ENCODE measurements at places on chromosomes 7 and 10. TPM values are rescaled to one million over a fixed set of nuclear protein-coding genes. Genes with fewer than 3 reads are reported as not detected.

AGMO gene
- total RNA-seq, result 0.70 TPM

DNA sequence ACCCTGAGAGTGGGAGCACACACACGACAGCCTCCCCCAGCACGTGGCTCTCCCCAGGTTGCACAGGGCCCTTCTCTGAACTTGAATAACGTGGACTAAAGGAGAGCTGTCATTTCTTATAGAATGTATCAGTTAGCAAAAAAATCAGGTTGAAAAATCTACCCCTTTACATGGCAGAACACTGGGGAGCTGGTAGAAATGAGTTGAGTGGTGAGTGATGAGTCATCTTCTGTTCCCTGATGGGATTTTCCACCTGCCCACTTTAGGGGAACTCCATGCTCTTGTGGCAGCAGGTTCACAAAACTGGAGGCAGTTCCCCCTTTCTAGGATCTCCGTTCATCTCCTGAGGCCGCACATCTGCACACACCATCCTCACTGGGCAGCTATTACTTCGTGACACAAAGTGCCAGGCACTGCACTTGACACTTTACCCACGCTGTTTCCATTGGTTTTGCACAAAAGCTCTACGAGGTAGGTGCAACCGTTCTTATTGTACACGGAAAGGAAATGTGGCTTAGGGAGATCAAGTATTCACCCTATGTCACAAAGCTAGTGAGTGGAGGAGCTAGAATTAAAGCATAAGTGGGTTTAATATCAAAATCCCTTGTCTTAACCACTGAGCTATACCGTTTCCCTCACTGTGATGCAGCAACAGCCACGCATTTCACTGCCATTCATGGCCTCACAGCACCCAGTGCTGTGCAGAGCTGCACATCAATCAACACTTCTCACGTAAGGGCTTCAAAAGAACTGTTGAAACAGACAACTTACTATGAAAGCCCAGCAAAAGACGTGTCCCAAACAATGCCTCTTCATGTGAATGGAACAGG lies 80.2 kb downstream of the RNF216 start:
- no peak for DNase-seq
- peak overlapping the region; percentile 75 for H3K27ac ChIP-seq
- H3K36me3 ChIP-seq, result peaks cover 36% of the 10 kb centered on the region
- no peak overlapping the region for H3K4me3 ChIP-seq

- no peak overlapping the region for H3K4me3 ChIP-seq
- H3K27ac ChIP-seq, result no peak overlapping the region
- no peaks in the 10 kb centered on the region for H3K27me3 ChIP-seq
- H3K36me3 ChIP-seq, result peaks cover 35% of the 10 kb centered on the region
- no peak for DNase-seq
These were observed 99.6 kb upstream of the NPS start for GRCh38 chr10:127449490-127449889.

GRCh38 chr10:17229967-17230682 lies 2.1 kb downstream of the VIM start:
- H3K27ac ChIP-seq, result peak overlapping the region; percentile 97
- peak overlapping the region; percentile 95 for H3K4me3 ChIP-seq
- H3K27me3 ChIP-seq, result no peaks in the 10 kb centered on the region
- H3K36me3 ChIP-seq, result peaks cover 33% of the 10 kb centered on the region

- H3K27me3 ChIP-seq, result no peaks in the 10 kb centered on the region
- peak overlapping the region; percentile 50 for H3K27ac ChIP-seq
- no peak for DNase-seq
These were observed 4.6 kb downstream of the REPIN1 start for GRCh38 chr7:150373049-150373801.

GRCh38 chr10:79274279-79275104 lies 72.8 kb upstream of the PPIF start:
- peaks cover 21% of the 10 kb centered on the region for H3K36me3 ChIP-seq
- H3K27ac ChIP-seq, result peak overlapping the region; percentile 81

DNA sequence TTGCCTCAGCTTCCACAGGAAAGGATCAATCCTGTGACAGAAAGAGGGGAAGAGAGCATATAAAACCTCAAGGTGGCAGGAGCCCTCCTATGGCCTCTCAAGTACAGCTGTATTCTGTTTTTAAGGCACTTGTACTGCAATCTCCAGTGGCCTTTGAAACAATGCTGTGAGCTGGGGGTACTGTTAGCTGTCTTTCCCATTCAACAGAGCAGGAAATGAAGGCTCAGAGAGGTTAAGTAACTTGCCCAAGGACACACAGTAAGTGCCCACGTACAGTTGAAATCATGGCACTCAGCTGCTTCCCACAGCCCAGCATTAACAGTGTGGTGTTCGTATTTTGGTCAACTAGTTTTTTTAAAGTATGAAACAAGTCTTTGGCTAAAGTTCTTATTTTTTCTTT lies 34.0 kb downstream of the DUSP5 start:
- DNase-seq, result no peak
- peaks cover 5% of the 10 kb centered on the region for H3K4me1 ChIP-seq
- H3K36me3 ChIP-seq, result no peaks in the 10 kb centered on the region
- H3K27ac ChIP-seq, result no peak overlapping the region

DNA sequence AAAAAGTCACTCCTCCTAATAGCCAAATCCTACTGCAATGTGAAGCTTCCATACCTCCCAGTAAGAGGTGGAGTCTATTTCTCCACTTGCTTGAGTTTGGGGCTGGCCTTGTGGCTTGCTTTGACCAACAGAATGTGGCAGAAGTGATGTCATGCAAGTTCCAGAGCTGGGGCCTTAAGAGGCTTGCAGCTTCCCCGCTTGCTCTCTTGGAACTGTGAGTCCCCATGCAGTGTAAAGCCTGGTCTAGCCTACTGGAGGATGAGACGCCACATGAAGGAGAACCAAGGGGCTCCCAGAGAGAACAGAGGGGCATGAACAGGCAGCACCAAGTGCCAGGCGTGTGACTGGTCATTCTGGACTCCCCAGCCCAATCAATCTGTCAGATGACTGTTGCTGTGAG lies 58.6 kb upstream of the OPALIN start:
- H3K36me3 ChIP-seq, result no peaks in the 10 kb centered on the region
- no peak for DNase-seq
- H3K4me3 ChIP-seq, result no peak overlapping the region
- peaks cover 16% of the 10 kb centered on the region for H3K4me1 ChIP-seq

GRCh38 chr7:130112093-130112492 lies 41.8 kb downstream of the KLHDC10 start:
- no peaks in the 10 kb centered on the region for H3K27me3 ChIP-seq
- no peak for DNase-seq
- no peaks in the 10 kb centered on the region for H3K4me1 ChIP-seq
- no peak overlapping the region for H3K27ac ChIP-seq
- H3K4me3 ChIP-seq, result no peak overlapping the region

DNA sequence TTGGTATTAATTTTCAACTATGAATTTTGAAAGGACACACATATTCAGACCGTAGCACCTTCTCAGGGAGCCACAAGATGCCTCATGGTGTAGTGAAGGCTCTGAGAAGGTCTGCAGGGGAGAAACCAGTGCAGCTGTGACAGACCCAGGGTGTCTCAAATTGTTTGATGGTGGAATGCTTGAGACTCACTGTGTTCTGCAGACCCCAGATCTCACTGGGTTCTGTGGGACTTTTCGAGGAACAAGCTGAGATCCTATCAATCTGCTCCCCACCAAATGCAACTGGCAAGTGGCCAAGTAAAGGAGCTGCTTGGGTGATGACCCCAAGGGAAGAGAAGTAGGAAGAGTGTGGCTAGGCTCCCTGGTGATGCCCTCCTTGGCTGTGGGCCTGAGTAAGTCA lies 130.5 kb upstream of the UNC5B start:
- H3K4me1 ChIP-seq, result no peaks in the 10 kb centered on the region
- no peak for DNase-seq
- H3K36me3 ChIP-seq, result no peaks in the 10 kb centered on the region
- H3K27ac ChIP-seq, result no peak overlapping the region
- no peak overlapping the region for H3K4me3 ChIP-seq

GRCh38 chr7:67406976-67407375 lies 410.3 kb downstream of the TYW1 start:
- H3K4me3 ChIP-seq, result no peak overlapping the region
- no peak for DNase-seq
- no peaks in the 10 kb centered on the region for H3K4me1 ChIP-seq
- no peak overlapping the region for H3K27ac ChIP-seq
- no peaks in the 10 kb centered on the region for H3K27me3 ChIP-seq

AZGP1 gene
- 335 TPM for total RNA-seq

- peak overlapping the region; percentile 63 for H3K4me3 ChIP-seq
- DNase-seq, result peak; percentile 41
- H3K4me1 ChIP-seq, result peaks cover 42% of the 10 kb centered on the region
- H3K27me3 ChIP-seq, result no peaks in the 10 kb centered on the region
- H3K36me3 ChIP-seq, result no peaks in the 10 kb centered on the region
These were observed 39.0 kb downstream of the TET1 start for GRCh38 chr10:68598978-68599770.

FAM237B gene
- not detected for total RNA-seq

DNA sequence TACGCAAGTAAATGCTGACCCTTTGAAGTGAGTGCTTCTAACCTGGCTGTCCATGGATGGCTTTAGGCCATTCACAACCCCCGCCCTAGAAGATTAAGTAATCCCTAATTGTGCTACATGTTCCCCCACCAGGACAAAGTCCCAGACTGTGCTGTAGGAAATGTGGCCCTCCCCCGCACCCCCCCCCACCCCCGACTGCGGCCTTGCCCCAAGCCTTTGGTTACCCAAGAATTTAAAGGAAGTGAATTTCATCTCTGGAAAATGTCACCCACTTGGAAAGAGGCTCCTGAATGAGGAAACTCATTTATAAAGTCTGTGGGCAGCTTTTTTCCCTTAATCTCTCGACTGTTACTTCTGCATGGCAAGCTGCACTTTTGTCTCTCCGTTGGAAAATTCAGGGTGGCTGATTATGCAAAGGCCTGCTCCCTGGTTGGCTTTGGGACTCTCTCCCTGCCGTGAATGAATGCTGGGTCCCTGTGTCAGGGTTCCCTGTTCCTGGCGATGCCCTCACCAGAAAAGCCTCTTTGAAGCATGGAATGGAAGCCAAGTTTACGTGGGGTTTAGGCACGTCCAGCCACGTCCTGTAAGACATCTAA lies 31.4 kb upstream of the AQP1 start:
- no peak overlapping the region for H3K4me3 ChIP-seq
- H3K36me3 ChIP-seq, result no peaks in the 10 kb centered on the region
- no peaks in the 10 kb centered on the region for H3K27me3 ChIP-seq
- no peak for DNase-seq
- no peak overlapping the region for H3K27ac ChIP-seq

CHCHD3 gene
- total RNA-seq, result 214 TPM

DNA sequence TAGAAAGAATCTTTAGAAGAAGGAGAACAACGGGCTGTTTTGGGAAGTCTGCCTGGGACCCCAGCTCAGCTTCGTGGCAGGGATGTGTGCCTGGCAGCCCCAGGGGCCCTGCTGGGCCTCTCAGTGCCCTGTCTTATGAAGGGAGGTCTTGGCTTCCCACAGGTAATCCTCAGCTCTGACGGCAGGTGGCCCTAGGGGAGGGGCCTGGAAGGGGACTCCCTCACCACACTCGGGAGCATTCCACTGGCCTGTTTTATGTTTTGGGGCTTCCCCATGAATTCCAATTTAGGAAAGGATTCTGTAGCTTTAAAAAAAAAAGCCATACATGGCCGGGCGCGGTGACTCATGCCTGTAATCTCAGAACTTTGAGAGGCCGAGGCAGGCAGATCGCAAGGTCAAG lies 3.0 kb upstream of the DMBT1 start:
- DNase-seq, result no peak
- no peaks in the 10 kb centered on the region for H3K4me1 ChIP-seq
- H3K4me3 ChIP-seq, result no peak overlapping the region
- H3K27me3 ChIP-seq, result peaks cover 25% of the 10 kb centered on the region
- no peaks in the 10 kb centered on the region for H3K36me3 ChIP-seq

AKR1C2 gene
- total RNA-seq, result 26.4 TPM

DNA sequence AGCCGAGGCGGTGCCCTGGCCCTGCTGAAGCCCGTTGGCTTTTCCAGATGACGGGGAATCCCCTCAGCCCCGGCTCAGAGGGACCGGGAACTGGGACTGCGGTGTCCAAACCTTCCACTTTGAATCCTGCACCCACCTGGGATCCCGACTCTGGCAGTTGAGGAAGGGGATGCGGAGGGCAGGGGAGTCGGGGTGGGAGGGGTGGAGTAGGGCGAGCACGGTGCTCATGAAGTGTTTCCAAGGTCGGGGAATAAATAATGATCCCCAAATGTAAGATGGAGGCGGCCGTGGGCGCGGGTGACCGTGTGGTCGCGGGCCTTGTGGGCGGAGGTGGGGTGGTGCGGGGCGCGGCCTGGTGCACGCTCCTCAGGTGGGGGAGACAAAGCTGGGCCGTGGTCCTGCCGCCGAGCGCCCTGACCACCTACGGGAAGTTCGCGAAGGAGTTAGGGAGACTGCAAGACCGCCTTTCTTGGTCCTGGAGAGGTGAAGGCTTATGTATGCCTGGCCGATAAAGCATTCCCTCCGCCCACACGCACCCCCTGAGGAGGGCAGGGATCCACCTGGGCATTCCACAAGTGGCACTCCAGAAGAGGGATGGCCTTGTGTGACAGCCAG lies 1.4 kb downstream of the MTURN start:
- H3K27ac ChIP-seq, result peak overlapping the region; percentile 94
- peaks cover 15% of the 10 kb centered on the region for H3K4me1 ChIP-seq
- peak overlapping the region; percentile 94 for H3K4me3 ChIP-seq

- H3K36me3 ChIP-seq, result no peaks in the 10 kb centered on the region
- no peak for DNase-seq
These were observed 5.8 kb upstream of the KCNH2 start for GRCh38 chr7:150983893-150984368.

PNLIPRP1 gene
- 1.00 TPM for total RNA-seq

DNA sequence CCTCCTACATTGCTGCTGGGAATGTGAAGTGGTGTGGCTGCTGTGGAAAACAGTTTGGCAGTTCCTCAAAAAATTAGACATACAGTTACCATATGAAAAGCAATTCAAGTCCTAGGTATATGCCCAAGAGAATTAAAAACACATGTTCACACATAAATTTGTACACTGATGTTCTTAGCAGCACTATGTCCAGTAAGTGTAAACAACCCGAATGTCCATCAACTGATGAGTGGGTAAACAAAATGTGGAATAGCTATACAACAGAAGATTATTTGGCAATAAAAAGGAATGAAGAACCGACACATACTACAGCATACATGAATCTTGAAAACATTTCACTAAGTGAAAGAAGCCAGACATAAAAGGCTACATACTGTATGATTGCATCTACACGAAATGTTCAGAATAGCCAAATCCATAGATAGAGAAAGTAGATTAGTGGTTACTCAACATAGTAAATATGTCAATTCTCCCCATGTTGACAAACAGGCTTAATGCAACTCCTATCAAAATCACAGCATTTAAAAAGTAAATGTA lies 17.2 kb downstream of the CEP41 start:
- H3K27ac ChIP-seq, result no peak overlapping the region
- no peak overlapping the region for H3K4me3 ChIP-seq
- no peak for DNase-seq
- no peaks in the 10 kb centered on the region for H3K4me1 ChIP-seq
- H3K36me3 ChIP-seq, result no peaks in the 10 kb centered on the region
